ENCODE measurements at places on chromosomes 3 and 15. TPM values are rescaled to one million over a fixed set of nuclear protein-coding genes. Genes with fewer than 3 reads are reported as not detected.
A peak's percentile ranks its signal among the peaks of the same experiment; 100 is the strongest.

GREM1 gene
- total RNA-seq: 457 TPM

DNA sequence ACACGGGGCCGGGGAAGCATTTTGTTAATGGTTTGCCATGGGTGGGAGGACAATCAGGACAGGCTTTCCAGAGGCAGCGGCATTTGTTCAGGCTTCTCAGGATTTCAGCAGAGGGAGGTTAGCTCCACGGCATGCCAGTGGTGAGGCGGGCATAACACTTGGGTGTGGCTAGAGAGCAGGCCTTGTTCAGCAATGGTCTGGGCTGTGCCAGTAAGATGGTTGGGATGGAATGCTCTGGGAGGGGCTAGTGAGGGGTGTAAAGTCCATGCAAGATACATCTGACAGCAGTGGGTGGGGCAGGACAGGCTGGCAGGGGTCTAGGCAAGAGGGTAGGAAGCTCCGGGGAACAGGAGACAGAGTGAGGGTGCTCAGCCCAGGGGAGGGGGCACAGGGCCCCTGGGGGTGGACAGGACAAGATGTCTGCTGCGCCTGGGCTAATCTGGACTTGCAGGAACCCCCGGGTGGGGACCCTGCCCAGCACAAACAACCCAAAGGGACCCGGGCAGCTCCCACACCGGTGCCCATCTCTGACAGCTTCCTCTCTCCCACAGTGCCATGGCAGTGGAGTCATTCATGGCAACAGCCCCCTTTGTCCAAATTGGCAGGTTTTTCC is 8.4 kb downstream of the TMEM43 start:
- no peak for DNase-seq

FAM174B gene
- total RNA-seq: 5.1 TPM

- DNase-seq: peak; percentile 68
Observed at GRCh38 chr3:113743006-113743630, 2.9 kb downstream of the NAA50 start.

- DNase-seq: no peak
Observed at GRCh38 chr15:74158855-74159650, 14.5 kb upstream of the ISLR start.

DNA sequence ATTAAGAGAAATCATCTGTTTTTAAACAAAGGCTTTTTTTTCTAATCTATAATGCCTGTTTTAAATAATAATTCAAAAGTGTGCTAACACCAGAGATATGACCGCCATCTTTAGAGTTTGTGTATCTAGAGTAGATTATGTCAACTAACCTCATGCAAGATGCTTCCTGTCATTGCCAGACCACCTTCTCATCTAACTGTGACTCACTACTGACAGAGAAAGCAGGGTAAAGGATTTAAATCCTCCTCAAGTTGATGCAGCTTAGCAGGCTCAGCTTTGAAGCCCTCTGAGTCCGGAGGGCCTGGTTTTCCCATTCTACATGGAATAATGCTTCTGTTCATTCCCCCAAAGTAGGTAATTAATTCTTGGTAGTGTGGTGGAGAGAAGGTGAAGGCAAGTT is 108.5 kb downstream of the ECT2 start:
- DNase-seq: no peak
